ENCODE measurements at places on chromosomes 1 and 21.

DNA sequence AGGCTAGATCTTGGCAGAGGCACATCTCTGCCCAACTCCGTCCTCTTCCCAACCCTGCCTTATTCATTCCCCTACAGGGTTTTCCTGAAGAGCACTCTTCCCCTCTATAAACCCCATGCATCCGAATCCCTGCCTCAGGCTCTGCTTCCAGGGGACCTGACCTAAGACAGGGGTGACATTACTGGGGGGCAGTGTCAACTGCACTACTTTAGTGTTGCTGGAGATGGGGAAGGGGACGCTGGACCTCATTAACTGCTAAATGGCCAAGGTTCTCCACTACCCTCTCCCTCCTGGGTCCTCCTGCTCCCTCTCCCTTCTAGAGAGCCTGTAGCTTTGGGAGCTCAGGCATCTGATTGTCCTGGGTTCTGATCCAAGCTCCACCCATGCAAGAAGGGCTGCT, 126.2 kb downstream of the GRIK3 start:
- DNase-seq = no peak

DNA sequence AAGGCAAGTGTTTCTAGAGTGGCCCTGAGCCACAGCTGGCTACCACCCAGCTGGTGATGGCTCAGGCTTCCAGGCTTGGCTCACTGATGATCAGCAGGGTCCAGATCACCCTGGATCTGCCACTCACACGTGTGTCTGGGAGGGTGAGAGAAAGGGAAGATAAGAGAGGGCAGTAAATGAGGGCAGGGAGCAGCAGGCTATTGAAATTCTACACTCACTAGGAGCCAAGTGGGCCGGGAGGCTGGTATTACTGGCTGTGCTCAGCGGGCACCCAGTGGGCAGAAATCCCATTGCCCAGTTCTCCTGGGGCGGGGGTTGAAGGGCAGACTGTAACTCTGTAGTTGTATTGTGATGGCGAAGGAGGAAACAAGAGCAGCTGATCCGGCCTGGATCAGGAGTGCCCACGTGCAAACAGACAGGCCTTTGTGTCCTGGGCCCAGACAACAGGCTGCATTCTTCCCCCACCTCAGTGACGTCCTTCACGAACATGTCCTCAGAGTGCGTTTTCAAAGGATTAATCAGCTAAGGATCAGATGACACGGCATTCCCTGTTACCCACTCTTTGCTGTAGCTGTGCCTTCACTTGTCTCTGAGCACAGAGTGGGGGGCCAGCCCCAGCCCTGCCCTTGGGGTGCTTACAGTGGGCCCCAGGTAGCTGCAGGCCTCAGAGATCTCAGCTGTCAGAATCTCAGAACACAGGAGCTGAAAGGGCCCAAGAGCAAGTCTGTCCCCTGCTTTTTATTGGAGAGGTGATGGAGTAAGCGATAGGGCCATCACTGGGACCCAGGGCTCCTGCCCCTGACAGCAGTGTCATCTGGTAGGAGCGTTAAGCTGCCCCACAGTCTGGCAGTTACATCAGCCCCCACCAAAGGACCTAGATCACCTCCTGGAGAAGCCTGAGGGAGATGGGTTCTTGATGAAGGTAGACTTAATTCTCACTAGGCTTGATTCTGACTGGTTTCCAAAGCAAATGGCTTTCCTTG, 60.5 kb downstream of the ATP1A1 start:
- no peak for DNase-seq

DNA sequence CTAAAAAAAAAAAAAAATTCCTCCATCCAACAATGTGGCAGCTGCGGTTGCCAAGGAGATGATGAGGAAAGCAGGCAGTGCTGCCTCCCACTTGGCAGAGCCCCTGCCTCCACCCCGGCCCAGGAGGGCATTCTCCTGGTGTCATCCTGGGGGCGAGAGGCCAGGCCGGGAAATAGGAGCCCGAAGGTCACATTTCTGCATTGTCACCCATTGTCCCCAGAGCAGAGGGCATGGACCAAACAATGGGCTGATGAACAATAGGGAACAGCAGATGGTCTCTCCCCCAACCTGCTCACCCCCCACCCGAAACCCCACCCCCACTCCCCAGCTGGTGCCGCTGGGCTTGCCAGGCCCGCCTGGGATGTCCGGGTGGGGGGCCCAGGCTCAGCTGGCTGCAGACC, 37.3 kb downstream of the CAMK2N1 start:
- no peak for DNase-seq

DNA sequence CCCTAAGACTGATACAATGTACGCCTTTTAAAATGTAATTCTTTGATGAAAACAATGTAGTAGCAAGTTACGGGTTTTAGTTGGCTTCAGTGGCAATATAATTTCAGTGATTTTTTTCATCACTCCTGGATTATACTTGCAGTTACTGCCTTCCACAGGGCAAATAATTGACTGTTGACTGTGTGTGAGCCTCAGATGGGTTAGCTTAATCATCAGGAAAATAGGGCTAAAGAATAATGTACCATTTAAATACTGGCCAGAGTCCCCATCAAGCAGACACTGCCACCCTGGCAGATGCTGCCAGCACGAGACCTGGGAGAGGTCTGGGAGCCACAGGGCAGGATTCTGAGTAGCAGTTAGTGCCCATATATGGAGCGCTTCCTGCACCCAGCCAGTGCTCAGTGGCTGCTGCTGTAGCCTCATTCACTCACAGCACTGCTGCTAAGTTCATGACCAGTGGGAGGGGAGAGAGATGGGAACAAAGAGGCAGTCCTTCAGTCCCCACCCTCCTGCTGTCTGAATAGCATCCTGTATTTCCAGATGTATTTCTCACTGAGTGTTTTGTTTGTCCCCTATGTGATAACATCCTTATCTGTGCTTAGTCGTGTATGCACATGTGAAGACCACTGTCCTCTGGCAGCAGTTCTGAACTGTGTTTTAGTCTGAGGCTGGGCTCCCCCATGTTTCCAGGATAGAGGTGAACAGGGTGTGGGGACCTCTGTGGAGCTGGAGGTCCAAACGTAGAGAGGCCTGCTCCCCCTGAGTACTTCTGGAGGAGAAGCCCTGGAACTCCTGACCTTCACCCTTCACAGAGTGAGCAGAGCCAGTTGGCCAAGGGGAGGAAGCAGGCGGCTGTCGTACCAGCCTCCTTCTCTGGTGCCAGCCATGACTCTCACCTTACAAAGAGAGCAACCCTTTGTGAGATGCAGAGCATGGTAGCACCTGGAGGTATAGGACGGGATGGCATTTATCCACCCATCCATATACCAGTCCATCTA, 80.4 kb downstream of the ADARB1 start:
- no peak for DNase-seq

DNA sequence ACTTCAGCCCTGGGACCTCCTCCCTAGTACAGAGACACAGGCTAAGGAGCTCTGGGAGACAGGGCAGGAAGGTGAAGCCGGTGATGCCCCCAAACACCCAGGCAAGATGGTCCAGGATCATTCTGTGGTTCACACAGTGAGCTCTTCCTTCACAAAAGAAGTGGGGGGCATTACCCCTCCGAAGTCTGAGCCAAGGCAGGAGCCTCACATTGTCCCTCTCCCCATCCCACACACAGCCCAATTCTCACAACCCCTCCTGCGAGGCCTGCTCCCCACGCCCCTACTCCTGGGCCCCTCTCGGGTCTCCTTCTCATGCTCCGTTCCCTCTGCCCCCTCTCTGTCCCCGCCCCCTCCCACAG, 10.7 kb downstream of the MEF2D start:
- no peak for DNase-seq

- DNase-seq = no peak
Observed at GRCh38 chr1:47655521-47656300, 217.9 kb downstream of the FOXD2 start.

DNA sequence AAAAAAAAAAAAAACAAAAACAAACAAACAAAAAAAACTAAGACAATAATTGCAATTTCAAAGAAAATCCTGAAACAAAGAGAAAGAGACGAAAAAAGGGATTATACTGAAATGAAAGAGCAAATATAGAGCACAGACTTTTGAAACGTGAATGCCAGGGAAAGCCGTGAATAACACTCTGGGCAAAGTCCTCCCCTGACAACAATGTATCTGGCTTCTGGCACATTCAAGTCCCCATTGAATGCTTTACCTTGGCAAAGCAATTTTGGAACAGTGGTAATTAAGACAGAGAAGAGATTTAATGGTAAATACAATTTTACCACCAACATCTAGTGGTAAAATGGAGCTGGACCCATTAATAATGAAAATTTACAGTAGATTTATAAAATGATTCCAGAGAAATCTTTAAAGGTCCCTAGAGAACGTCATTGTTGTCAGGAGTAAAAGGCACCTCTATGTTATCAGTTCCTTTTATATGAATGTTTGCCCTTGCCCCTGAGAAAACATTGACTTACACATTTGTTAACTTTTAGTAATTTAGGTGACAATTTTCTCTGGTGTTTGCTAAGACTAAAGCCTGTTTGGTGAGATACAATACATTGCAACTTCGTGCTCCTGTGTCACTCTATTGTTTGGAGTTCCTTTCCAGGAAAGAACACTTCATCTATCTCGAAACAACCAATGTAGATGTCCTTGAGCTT, 89.7 kb downstream of the GREM2 start:
- no peak for DNase-seq

- DNase-seq = no peak
Observed at GRCh38 chr1:194809665-194810064, 1623.3 kb upstream of the B3GALT2 start.

DNA sequence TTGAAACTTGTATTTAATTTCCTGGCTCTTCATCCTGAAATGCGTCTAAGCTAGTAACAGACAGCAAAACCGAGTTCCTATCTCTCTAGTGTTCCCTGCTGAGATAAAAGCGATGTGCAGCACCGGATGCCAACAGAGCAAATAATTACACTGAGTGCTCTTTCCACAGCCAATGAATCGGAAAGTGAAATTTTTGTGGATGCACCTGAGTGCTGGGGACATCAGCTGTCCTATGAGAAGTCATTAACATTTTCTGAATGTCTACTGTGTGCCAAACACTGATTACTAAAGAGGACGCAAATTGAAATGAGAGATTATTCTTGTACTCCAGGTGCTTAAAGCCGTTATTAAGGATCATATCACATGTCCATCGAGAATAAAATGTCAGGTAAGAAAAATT, 278.0 kb downstream of the RGS7 start:
- DNase-seq = no peak

DNA sequence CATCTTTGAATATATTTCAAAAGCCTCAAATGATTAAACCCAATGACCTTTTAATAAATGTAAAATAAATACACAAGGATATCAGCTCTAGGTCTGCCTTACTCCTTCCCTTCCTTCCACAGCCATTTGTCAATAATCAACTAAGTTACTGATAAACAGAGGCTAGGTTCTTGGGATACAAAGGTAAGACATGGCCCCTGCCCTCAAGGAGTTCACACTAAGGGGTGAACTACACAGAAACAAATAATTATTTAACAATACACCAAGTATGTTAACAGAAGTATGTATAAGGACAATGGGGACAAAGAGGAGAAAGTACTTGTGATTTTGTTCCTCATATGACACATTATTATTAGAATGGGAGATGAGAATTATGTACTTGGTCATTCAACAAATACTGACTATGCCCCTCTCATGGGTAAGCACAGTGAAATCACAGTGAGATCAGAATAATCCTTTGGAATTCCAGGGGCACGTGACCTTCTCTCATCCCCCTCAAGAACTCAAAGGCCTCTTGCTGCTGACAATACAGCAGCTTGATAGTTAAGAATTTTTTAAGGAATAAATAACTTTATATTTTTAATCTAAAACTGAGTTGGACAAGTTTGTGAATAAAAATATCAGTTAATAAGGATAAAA, 40.2 kb downstream of the ATP1B1 start:
- DNase-seq = no peak

DNA sequence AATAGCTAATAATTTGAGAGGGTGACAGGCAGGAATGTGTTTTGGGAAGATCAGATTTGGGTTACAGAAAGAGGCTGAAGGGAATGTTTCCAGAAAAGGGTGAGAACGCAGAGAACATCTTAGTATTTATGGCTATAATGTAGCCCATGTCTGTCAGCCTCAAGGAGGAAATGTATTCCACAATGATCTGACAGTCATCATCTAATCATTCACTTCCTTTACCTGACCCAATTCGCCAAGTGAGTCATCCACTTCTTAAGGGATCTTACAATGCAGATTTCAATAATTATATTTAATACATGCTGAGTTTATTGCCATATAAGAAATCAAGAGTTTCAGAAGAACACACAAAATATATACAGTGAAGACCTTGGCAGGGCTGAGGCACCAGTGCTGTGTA, 10.8 kb downstream of the TRIM45 start:
- DNase-seq = no peak

DNA sequence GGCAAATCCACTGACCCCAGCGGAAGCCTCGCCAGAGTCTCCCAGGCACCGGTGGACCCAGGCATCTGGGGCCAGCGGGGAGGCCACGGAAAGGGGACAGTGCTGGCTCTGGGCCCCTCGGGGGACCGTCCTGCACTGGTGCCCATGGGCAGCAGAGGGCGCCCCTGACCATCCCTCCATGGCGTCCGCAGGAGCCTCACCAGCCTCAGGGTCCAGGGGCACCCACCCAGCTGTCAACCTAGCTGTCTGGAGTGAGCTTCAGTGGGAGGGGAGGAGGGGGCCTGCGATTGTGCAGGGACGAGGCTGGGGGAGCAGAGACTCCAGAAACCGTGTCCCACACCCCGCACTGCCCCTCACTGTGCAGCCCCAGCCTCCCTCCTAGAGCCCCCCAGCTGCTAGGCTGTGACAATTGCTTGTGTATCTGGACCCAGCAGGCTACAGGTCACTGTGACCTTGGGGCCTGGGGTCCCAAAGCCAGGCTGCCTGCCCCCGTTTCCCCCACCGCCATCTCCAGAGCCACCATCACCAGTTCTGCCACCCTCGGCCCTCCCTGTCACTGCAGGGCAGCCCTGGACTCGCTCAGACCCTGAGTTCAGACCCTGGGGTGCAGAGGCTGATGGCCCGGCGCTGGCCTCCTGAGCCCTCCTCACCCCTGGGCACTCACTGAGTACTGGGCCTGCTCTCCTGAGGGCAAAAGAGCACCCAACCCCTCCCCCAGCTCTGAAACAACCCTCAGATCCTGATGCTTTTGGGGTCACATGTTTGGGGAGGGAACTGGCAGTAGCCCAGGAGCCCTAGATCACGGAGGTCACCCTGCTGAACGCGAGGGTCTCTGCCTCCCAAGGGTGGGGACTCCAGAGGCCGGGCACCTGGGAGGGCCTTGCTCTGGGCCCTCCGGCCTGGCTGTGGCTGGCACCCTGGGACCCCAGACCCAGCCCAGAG, 10.6 kb upstream of the COL6A1 start:
- DNase-seq = no peak

GRCh38 chr1:84006591-84006990, 7.7 kb upstream of the TTLL7 start:
- no peak for DNase-seq

DNA sequence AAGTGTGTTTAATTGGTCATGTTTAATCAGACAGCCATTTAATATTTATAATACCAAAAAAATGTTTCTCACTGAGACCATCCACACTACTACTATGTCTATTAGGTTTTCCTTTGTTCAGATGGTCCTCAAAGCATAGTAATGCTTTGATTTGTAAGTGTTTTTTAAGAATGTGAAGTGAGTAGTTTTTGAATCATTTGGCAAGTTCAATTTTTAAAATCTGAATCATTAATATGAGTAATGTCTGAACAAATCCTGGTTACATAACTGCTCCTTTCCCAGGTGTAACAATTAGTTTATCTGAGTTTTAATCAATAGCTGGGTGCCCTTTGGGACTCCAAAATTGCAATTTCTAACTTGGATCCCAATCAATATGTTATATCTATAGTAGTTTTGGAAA, 23.5 kb upstream of the RPL5 start:
- DNase-seq = no peak

- no peak for DNase-seq
Observed at GRCh38 chr1:89364954-89365550, 1.2 kb downstream of the GBP6 start.

GRCh38 chr1:203408486-203409481, 57.9 kb upstream of the FMOD start:
- no peak for DNase-seq
